ENCODE measurements at places on chromosomes 3 and 15. TPM values are rescaled to one million over a fixed set of nuclear protein-coding genes. Genes with fewer than 3 reads are reported as not detected.

Gene SLC12A1
- not detected for total RNA-seq

Gene SMCO1
- total RNA-seq = not detected

Gene SGO1
- total RNA-seq = 18.5 TPM

Gene PYGO1
- 8.9 TPM for total RNA-seq

Gene SPATA16
- total RNA-seq = not detected
